ENCODE measurements at places on chromosomes 6 and 20.

- no peak for DNase-seq
These were observed 124.8 kb downstream of the INSM1 start for GRCh38 chr20:20492521-20493332.

GRCh38 chr6:163651915-163652668 is 237.6 kb downstream of the QKI start:
- no peak for DNase-seq

GRCh38 chr6:55886185-55886836 is 10.9 kb upstream of the BMP5 start:
- no peak for DNase-seq

DNA sequence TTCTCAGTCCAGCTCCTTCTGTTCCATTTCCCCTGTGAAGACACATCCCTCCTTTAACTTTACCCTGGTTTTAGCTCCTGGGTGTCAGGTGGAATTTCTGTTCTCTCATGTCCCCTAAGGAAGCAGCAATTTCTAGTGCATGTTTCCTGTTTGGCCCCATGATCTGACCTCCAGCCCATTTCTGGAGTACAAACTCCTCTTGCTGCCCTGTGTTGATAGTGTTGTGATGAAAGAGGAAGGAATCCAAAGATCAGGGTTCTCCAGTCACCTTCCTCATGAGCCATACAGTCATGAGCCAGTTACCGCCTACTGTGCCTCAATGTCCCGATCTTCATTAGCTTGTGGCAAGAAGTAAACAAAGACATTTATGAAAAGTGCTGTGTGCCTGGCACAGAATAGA is 97.4 kb downstream of the PHACTR1 start:
- no peak for DNase-seq

GRCh38 chr20:23223908-23224580 is 126.5 kb upstream of the NXT1 start:
- DNase-seq = peak; percentile 24

GRCh38 chr20:19750907-19751636 is 7.0 kb upstream of the RIN2 start:
- no peak for DNase-seq

DNA sequence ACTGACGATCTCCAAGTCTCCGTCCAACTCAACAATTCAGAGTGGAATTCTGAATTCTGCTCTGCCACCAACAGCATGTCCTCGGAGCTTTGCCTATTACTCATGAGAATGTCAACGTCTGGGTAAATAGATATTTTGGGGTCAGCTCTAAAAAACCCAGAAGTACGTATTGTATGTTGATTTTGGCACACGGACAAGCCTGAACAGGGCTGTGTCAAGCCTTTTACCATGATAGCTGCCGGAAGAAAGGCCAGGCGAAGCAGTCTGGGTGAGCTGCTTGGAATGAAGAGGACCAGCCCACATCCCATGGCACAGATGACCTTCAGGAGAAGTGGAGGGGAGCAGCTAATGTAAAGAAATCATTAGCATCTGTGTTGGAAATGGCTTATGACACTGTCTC is 88.0 kb upstream of the JAG1 start:
- no peak for DNase-seq

- no peak for DNase-seq
These were observed 78.2 kb upstream of the CST7 start for GRCh38 chr20:24870881-24871280.

DNA sequence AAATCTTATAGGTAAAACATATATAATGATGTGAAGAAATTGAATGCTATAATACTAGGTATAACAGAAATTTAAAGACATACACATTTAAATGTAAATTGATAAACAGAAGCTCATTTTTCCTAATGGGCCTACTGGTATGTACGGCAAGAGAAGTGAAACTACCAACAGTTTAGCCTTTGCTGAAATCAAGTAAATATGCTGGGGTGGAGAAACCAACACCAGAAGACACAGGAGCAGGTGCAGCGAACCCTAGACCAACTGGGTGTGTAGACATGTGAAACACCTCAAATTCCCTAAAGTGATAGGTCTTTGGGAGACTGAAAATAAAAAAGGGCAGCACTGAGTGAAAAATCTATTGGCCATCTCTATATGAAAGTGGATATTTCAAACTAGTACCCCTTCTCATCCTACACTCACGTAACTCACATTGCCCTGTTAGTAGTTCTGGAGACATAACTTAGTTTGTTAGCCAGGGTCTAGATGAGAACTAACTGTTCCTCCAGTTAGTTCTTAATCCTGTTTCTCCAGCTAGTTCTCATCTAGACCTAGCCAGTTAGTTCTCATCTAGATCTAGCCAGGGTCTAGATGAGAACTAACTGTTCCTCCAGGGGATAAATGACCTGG is 53.1 kb downstream of the SLC35D3 start:
- no peak for DNase-seq

DNA sequence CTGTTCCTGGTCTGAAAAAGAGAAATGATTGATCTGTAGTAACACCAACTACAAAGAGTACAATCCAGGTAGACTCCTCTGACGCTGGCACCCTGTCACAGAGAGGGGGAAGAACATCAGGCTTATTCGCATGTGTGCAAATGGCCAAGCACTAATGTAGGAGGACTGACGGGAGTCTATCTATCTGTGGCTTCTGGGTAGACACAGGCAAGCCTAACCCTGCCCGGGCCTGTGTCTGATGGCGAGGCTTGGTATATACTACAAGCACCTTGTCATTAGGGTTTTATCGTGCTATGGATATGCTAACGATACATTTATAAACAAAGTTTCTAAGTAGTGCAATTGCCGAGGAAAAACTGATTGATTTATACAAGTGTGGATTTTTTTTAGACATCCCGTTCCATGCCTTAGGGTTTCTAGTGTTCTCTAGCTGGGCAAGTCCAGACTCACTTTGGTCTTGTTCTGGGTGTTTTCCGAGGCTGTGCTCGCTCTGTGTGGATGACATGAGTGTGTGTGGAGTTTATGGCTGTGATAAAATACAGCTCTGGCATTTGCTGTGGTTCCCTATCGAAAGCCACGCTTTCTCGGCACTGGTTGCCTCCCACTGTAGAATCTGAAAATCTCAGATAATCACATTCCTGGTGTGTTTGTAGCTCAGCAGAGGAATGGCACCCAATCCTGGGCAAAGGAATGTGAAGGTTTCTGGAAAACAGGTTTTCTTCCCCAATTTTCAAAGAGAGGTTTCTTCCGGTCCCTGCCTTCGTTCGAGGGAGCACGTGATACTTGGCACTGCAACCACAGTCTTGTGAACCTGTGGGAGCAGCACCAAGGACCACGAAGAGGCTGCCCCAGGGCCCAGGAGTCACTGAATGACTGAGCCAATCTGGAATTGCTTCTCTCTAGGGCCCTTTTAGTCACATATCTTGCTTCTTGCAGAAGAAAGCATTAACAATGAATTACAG is 67.5 kb upstream of the EDN1 start:
- no peak for DNase-seq

GRCh38 chr20:50575865-50576720 is 65.9 kb downstream of the PTPN1 start:
- peak; percentile 16 for DNase-seq

DNA sequence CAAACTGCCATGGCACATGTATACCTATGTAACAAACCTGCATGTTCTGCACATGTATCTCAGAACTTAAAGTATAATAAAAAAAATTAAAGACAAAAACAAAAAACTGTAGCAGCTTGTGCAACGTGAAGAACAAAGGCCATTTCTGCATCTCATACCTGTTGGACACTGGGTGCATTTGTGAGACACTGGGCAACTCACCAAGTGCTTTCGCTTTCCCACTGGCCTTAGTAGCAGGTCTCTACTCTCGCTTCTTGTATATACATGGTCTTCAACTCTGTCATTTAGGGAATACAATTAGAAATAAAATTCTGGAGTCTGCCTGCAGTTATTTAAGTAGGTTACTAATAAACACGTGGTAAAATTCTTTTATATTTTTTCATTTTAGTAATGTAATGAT is 423.8 kb downstream of the CBLN4 start:
- DNase-seq = no peak

DNA sequence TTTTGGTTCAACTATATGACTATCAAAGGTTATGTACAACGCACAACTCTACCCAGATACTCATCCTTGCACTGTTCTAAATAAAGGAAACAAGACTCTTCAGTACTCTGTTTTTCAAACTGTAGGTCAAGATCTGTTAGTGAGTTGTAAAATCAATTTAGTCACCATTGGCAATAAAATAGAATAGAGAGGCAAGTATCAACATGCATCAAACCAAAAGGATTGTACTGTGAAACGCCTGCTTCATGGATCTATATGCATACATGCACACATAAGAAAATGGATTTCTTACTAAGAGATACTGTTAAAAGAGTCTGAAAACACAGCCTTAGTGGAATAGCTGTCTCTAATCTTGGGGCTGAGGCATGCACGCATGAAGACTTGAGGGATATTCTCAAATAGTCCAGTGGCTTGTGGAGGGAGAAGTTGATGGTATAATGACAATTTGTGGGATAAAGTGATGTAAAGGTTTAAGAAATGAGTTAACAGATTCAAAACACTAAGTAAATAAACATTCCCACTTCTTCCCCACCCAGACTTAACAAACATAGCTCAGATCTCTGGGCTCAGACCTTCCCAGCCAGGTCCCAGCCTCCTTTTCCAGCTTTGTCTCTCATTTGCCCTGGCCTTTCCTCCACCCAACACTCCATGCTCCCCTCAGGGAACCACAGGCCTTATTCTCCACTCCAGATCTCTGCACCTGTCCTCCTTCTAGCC is 10.7 kb upstream of the LZTS3 start:
- no peak for DNase-seq

DNA sequence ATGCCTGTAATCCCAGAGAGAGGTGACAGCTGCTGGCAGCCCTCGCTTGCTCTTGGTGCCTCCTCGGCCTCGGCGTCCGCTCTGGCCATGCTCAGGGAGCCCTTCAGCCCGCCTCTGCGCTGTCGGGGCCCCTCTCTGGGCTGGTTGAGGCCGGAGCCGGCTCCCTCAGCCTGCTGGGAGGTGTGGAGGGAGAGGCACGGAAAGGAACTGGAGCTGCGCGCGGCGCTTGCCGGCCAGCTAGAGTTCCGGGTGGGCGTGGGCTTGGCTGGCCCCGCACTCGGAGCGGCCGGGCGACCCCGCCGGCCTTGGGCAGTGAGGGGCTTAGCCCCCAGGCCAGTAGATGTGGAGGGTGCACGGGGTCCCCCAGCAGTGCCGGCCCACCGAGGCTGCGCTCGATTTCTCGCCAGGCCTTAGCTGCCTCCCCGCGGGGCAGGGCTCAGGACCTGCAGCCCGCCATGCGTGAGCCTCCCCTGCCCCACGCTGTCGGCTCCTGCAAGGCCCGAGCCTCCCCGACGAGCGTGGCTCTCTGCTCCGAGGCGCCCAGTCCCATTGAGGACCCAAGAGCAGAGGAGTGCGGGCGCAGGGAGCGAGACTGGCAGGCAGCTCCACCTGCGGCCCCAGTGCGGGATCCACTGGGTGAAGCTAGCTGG is 34.6 kb downstream of the C6orf52 start:
- no peak for DNase-seq

DNA sequence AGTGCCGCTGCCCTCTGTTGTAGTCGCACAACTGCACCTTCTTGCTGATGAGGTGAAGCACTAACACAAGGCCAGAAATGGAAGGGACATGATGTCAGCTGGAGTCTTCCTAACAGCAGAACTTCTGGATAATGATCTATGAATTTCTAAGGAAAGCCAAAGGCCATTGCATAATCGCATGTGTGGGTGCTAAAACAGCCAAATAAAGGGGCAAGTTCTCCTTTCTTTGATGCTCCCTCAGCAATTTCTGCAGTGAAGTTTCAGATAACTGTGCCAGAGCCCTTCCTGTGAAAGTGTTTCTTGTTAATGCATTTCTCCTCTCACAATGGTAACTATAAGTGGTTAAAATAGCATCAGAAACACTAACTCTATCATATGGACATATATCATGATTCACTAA is 8.0 kb upstream of the F13A1 start:
- no peak for DNase-seq

DNA sequence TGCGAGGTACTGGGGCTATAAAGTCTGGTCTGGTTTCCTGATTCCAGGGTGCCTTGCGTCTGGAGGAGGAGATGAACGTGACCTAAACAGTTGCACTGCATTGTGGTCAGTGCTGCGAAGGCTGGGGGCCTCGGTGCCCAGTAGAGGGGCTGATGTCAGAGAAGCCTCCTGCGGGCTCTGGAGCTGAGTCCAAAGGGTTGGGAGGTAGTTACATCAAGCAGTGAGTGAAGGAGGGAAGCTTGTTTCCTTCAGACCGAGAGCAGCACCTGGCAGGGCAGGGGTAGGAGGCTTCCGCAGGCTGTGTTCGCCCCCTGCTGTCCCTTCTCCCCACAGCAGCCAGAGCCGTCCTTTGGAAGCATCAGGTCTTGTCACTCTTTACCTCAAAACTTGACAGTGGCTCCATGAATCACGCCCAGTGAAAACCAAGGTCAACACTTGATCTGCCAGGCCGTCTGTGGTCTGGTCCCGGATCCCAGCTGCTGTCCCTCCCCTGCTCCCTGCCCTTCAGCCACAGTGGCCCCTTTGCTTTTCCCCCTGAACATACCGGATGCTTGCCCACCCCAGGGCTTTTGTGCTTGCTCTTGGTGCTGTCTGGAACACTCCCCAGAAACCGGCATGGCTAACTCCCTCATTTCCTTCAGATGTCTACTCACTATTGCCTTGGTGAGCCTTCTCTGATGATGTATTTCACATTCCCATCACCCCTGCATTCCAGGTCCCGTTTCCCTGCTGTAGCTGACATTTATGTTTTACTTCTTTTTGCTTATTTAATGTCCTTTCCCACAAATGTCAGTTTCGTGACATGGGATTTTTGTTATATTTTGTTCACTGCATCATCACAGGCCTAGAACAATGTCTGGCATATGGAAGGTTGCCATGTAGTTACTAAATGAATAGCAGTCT is 7.0 kb downstream of the DYNLRB1 start:
- DNase-seq = no peak

DNA sequence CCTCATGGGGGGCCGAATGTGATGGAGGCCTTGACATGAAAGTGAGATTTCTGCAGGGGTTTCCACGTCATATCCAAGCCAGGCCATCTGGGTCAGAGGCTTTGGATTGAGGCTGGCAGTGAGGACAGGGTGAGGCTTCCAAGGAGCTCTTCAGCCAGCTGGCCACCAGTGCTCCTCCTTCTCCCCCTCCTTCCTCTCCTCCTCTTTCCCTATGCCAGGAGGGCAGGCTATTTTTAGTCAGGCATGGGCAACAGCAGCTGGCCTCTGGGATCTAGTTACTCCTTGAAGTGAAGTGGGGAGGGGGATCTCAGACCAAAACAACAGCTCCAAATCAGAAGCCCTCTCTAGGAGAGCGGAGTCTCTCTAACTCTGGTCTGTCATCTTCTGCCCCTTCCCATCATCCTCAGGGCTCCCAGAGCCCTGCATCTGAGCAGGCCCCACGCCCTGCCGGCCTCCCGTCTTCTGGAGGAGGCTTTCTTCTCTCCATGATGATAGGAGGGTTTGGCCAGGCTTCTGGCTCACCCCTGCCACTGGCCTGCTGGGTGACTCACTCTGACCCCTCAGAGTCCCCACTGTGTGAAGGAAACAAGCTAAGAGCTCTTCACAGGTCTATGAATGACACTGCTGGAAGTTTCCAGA is 612 bp downstream of the TNNC2 start:
- DNase-seq = no peak

DNA sequence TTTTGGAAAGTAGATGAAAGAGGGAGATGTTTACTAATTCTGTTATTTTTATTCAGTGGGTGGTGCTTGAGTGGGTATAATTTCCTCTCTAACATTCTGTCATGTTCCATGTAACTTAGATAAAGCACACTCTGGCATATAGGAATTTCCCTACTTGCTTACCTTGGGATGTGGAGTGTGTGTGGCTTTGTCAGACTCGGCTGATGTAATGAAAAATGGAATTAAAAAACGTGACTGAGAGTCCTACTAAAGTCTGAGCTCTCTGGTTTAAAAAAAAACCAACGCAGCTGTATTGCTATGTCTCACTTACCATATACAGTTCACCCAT is 98.3 kb downstream of the JARID2 start:
- DNase-seq = no peak

All from mesenteric fat pad (tissue), 1 donor.